Central memory CD8-positive, alpha-beta T cell (primary cell): ENCODE measurements at places on chromosomes 13 and 19.

DNA sequence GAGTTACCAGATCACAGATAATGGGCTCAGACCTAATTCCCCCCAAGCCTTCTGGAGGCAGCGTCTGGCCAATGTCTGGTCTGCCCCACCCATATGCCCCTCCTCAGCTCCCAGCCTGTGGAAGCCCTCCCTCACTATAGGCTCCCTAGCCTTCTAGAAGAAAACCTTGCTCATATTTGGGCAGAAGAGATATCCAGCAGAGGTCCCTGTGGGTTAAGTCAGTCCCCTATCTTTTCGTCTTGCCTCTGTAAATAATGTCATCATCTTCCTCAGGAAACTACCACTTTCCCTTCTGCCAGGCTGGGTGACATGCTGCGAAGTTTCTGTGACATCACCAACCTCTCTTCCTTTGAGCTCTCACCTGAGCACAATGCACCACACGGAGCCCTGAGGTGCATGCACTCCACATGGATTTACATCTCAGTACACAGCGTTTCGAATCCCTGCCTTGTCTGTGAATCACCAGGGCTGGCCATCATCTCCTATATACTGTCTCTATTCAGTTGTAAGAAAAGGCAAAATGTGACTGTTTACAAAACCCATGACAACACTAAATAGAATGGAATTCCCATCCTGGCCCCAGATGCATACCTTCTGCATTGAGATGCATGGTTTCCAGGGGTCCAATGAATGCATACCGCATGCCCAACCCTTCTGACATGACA, 112.8 kb downstream of the CRYL1 start:
- no peak for DNase-seq

GRCh38 chr13:98298599-98298998, 121.5 kb upstream of the RNF113B start:
- no peak for DNase-seq

DNA sequence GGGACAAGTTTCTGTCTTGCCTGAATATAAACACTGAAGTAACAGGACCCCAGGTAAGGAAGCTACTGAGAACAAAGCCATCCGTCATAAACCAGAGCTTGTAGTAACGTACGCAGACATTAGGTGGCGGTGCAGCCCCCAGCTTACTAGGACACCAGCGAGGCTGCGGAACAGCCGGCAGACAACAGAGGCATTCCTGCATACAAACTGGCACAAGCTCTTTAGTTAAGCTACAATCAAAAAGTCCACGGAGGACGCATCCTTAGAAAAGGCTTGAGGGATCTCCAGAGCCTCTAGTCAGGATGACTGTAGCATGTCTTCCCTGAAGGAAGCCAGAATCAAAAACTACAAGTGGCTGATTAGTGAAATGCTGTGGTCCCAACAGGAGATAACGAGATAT, 26.2 kb downstream of the ZNF160 start:
- DNase-seq = no peak

GRCh38 chr19:45448887-45449299, 18.9 kb upstream of the FOSB start:
- DNase-seq = no peak

DNA sequence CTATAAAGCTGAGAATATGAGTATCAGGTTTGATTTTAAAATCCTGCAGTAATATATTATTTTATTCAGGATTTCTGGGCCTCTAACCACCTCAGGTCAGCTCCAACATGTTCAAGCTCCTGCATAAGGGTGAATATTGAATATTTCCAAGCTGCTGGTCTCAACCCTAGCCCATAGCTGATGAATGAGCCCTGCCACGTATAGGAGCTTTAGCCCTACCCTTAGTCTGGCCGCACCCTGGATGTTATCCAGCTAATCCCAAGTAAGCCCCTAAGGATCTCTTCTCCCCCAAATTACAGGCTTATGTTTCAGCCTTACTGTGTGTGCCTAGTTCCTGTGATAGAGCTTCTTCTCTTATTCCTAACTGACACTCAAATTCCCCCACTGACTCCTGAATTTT, 240.6 kb downstream of the KCTD12 start:
- DNase-seq = no peak

DNA sequence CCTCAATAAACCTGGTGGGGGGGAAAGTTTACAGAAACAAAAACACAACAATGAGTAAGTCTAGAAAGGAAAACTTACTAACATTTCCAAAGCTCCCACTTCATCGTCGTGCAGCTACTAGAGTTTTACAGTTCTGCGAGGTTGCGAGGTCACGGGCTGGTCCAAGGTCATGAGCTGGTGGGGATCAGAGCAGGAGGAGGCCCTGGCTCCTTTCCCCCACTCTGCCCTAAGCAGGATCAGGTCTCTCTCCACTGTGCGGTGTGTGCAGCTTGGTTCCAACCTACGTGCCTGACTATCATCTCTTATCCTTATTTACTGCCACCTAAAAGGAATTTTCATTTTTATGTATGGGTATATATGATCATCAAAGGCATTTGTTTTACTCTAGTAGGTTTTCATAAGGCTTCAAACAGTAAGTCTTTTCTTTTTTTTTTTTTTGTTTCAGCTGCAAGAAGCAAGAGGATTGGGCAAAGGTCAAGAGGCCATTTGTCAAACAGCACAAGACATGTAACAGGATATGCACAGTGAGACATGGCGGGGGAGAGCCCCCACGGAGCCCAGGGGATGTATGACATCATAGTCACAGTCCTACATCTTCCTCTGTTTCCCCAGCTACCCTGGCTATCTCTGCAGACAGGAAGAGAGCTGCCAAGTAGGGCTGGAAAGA, 76.6 kb upstream of the POMP start:
- no peak for DNase-seq

DNA sequence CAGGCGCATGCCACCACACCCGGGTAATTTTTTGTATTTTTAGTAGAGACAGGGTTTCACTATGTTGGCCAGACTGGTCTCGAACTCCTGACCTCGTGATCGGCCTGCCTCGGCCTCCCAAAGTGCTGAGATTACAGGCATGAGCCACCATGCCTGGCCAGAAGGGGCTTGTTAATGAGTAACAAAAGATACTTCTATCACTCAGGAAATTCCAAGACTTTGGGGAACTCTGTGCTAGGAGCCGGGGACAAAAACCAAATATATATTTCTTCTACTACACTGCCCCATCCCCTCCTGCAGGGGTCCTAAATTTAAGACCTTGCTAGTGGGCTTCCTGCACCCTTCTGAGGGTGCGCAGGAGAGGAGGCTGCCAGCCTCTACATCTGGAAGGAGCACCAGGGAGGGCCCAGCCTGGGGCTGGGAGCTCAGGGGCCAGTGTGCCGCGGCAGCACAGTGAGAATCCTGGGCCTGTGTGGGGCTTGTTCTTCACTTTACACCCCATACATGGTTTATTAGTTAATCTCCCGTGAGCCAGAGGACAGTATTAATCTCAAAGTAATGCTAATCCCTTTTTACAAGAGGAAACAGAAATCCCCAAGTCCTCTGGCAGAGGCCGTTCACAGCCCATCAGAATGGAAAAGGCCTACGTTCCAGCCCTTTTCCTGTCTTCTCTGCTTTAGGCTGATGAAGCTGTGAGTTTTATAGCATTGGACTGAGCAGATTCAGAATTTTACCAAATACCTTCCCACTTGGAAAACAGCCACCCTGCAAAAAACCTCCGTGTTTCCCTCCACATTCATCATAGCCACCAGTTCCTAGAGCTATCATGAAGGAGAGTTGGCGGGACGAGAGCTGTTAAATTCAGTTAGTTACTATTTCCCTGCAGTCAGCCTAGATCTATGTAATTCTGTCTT, 44.4 kb upstream of the NPAS1 start:
- DNase-seq = no peak

DNA sequence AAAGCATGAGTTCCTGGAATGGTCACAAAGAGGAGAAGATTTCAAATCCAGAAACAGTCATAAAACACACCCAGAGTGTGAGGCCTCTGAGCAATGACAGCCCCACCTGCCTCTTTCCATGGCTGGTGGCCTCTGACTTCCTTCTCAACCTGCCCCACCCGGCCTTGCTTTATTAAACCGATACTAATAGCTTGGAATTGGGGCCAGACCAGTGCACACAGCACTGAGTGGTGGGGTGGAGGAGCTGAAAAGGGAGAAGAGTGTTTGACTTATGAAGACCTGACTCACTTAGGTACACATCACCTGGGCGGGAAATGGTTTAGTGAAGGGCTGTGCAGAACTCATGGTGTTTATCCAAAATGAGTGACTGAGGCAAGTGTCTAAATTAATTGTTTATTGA, 20.7 kb upstream of the CEACAM6 start:
- no peak for DNase-seq

DNA sequence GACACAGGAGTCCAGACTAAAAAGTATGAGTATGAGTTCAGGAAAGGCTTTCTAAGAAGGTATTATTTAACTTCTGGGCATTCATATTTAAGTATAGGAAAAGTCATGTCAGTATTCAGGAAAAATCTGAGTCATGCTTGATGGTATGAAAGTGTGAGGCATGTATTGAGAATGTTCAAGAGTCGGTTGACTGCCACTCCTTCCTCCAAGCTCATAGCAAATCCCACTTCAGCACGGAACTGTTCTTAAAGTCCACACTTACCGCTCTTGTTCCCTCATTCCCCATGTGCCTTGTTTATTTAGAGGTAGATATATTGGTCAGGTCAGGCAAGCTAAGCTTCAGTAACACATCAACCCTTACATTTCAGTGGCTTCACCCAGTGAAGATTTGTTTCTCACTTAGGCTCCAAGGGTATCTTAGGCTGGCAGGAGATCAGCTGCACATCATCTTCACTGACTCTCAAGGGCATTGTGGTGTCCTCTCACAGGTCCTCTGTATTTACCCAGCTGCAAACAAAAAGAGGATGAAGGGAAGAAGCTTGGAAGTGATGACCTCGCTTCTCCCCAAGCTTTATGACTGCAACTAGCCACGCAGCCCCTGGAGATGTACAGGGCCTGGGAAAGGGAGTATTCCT, 1189.2 kb downstream of the EFNB2 start:
- no peak for DNase-seq

DNA sequence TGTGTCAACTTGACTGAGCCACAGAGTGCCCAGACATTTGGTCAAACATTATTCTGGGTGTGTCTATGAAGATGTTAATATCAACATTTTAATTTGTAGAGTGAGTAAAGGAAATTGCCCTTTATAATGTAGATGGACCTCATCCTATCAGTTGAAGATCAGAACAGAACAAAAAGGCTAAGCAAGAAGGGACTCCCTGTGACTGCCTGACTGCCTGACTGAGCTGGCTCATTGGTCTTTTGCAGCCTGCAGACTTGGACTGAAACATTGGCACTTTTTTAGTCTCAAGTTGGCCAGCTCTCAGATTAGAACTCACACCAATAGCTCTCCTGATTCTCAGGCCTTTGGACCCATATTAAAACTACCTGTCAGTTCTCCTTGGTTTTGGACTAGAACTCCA, 600.4 kb upstream of the SLITRK6 start:
- DNase-seq = no peak

GRCh38 chr13:59742467-59742866, 421.3 kb downstream of the DIAPH3 start:
- DNase-seq = no peak

GRCh38 chr19:51091895-51092873, 9.5 kb upstream of the KLK14 start:
- no peak for DNase-seq

DNA sequence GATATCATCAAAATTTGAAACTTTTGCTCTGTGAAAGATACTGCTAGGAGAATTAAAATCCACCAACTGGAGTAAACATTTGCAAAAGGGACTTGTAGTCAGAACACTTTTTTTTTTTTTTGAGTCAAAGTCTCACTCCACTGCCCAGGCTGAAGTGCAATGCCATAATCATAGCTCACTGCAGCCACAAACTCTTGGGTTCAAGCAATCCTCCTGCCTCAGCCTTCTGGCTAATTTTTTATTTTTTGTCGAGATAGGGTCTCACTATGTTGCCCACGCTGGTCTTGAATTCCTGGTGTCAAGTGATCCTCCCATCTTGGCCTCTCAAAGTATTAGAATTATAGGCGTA, 9.7 kb downstream of the ELAVL1 start:
- DNase-seq = no peak

- DNase-seq = no peak
Observed at GRCh38 chr19:46716672-46717033, 261 bp downstream of the PRKD2 start.

DNA sequence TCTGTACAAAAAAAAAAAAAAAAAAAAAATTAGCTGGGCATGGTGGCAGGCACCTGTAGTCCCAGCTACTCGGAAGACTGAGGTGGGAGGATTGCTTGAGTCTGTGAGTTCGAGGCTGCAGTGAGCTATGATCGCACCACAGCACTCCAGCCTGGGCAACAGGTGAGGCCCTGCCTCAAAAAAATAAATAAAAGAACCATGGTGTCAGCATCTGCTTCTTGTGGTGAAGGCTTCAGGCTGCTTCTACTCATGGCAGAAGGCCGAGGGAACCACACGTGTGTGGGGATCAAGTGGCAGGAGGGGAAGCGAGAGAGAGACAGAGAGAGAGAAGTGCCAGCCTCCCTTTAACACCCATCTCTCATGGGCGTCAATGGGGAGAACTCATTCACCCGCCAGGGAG, 13.5 kb downstream of the BCL3 start:
- no peak for DNase-seq

GRCh38 chr19:55674459-55674840, 576 bp upstream of the EPN1 start:
- DNase-seq = no peak

DNA sequence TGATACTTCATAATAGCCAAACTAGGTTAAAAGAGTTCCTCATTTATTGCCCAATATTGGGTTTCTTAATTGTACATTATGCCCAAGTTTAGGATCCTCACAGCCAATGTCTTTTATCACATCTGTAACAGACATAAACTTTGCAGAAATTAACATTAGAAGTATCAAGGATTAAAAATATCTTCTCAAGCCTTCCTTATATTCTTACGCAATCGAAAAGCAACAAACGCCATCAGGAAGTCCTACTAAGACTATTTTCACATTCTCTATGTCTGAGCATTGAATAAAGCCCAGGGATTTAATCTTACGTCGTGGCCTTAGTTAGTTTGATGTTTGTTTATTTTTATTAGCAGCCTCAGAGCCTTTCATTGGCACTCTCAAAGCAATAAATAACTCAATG, 1660.4 kb upstream of the MIR17HG start:
- DNase-seq = no peak

DNA sequence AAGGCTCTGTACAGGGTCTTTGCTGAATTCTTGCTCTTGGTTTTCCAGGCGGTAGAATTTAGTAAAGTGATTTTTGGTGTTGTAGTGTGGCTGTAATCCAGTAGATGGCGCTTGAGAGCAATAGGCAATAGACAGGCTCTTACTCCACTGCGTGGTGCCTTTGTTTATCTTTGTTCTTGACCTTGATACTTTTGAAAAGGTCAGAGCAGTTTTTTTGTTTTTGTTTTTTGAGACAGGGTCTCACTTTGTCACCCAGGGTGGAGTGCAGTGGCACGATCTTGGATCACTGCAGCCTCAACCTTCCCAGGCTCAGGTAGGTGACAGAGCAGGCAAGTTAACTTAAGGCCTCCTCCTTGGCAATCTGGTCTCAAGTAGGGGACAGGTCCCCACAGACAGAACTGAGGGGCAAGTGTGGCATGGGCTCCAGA, 12.2 kb upstream of the LILRA5 start:
- no peak for DNase-seq

- no peak for DNase-seq
Observed at GRCh38 chr13:70523622-70524021, 415.4 kb upstream of the KLHL1 start.
